Activated naive CD8-positive, alpha-beta T cell treated with anti-CD3 and anti-CD28 coated beads, Interleukin-2, amount 10 ng/mL, durations not matched to agents 7 days and 5 days (primary cell): ENCODE measurements at places on chromosomes 4 and X.

- DNase-seq: no peak
Measured at GRCh38 chr4:124997991-124998390, 285.5 kb upstream of the ANKRD50 start.

GRCh38 chr4:46388857-46389256 is 1.1 kb downstream of the GABRA2 start:
- DNase-seq: no peak

GRCh38 chr4:47391256-47391655 is 72.2 kb downstream of the COMMD8 start:
- no peak for DNase-seq

- DNase-seq: no peak
Measured at GRCh38 chrX:20352504-20352903, 85.8 kb upstream of the RPS6KA3 start.

DNA sequence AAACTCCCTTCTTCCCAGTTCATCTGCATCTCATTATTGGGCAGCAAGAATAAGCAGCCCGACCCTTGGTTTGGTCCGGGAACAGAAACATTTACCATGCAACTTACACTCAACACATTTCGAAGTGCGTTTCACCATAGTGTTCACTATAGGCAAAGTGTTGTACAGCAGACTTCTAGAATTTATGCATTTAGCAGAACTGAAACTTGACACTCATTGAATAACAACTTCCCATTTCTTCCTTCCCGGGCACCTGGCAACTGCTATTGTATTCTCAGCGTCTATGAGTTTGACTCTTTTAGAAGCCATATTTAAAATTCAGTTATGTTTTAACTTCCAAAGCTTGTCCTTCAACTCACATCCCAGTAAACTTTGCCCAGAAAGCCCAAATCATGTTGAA is 840.6 kb downstream of the NLGN4X start:
- no peak for DNase-seq

- DNase-seq: no peak
Measured at GRCh38 chr4:124288706-124289486, 423.6 kb downstream of the ANKRD50 start.

GRCh38 chr4:74931376-74931775 is 1.5 kb upstream of the PARM1 start:
- DNase-seq: no peak
